D721Med (cell line): ENCODE measurements at places on chromosomes 7 and 10.

GRCh38 chr10:100303724-100304319, 17.3 kb upstream of the BLOC1S2 start:
- DNase-seq = peak; percentile 38

DNA sequence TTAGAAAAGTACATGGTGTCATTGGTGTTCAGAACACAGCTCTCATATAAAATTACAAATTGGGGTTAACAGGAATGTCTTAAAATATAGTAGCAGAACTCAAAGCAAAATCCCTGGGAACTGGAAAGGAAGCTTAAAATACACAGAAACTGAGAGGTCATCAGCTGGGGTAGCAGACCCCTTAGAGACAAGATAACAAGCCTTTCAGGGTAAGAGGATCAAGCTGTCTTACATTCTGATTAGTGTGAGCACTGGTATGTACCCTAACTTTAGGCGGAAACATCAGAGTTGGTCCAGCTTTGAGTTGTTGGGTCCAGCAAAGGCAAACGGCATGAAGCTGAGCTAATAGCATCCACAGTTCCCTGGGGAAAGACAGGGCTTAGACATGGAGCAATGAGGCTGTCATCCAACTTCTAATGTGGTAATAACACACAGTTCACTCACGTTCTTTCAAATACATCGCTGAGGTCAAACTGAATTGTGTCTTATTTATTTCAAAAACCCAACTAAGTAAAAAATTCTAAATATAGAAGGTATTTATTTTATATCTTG, 32.6 kb downstream of the ARHGAP21 start:
- DNase-seq = no peak

GRCh38 chr10:69965086-69965485, 87.6 kb upstream of the MACROH2A2 start:
- no peak for DNase-seq

GRCh38 chr10:132711613-132712121, 74.3 kb downstream of the NKX6-2 start:
- DNase-seq = no peak

- no peak for DNase-seq
Measured at GRCh38 chr10:61974601-61975390, 73.3 kb downstream of the ARID5B start.

GRCh38 chr7:2864204-2864985, 20.3 kb upstream of the GNA12 start:
- no peak for DNase-seq

DNA sequence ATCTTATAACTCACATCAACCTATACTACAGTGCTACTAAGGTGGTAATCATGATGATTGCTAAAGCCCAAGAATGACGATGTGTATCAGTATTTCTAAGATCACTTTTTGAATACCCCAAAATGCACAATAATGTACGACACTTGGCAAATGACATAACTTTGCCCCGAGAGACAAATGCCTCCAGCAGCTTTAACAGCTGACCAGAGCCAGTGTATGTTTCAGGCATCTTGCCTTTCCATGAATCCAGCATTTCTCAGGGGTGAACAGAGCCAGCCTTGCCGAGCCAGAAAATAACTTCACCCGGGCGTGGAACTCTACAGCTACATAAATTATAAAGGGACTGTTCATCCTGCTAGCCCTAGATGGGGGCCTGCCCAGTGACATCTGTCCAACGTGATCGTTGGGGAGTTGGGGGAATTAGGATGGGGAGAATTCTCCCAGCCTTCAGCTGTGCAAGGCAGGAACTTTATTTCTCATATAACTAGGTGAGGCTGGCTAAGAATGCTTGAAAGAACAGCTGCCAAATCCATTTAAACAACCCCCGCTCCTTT, 1.8 kb downstream of the IGFBP3 start:
- no peak for DNase-seq
